Cortex of kidney (tissue), 1 donor: ENCODE measurements at places on chromosomes 16 and 17.

DNA sequence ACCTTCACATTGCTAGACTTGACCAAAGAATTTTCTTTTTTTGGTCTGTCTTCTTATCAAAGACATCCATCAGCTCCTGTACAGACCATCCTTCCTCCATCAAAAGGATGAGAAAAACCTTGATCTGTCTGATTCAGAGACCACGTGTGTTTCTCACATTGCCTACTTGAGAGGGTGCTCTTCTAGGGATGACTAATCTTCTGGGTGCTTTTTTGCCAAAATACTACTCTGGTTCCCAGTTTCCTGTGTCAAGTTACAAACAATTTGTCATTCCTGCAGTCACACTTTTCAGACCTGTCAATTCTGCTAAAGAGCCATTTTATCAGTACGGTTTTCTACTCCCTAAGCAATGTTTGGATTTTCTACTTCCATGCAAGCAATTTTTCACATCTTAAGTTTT lies 492.2 kb downstream of the CDH11 start:
- DNase-seq, result no peak

DNA sequence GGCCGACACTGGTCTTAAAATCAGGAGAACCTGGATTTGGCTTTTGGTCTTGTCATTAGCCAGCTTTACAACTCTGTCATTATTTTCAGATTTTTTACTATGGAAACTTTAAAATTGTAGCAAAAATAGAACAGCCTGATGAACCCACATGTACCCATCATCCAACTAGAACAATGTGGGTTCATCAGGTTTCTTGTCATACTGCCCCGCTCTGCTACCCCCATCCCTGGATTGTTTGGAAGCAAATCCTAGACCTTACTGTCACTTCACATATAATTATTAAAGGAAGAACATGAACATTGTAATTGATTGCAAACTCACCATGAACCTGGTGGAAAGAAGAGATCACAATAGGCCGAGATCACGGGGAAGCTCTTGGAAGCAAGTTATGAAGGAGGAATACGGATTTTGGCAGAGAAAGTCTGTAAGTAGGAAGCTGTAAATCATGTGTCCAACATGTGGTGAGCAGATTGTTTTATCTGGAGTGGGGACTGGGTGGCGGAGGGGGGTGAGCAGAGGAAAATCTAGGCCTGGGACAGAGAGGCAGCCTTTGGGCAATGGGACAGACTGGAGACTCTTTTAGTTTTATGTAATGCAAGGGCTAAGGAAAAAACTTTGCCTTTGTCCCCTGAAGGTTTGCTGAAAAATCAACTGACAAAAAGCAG lies 67.0 kb downstream of the PITPNC1 start:
- DNase-seq, result no peak

DNA sequence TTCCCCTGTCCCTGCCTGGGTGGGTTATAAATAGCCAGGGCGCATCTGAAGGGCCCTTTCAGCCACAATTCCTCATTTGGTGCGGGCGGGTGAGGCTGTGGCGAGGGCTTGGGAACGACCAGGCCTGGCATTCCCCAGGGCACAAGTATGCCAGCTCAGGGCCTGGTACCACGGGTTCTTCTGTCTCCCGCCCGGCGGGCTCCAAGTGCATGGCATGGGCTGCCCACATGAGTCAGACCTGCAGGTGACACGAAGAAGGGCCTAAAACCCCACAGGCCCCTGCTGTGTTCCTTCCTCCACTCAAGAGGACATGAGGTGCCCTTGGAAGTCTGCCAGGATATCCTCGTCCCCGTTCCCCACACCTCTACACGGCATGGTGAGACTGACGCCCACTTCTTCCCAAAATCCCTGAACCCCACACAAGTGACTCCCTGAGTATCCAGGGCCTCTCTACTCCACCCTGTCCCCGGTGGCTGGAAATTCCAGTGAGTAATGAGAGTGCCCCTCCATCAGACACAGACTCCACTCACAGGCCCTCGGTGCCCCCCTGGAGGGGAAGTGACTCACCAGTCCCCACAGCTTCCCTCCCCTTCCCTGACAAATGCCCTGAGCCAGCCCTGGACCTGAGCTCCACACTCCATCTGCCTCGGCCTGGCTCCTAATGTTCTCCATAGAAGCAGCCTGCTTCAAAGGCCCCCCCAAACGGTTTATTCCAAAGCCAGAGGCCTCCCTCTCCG lies 68.8 kb downstream of the ABR start:
- DNase-seq, result no peak

- no peak for DNase-seq
Measured at GRCh38 chr16:54808890-54809289, 121.8 kb upstream of the IRX5 start.

GRCh38 chr16:49810831-49811230 lies 45.1 kb downstream of the ZNF423 start:
- no peak for DNase-seq
